ENCODE measurements at places on chromosomes 4 and X.

DNA sequence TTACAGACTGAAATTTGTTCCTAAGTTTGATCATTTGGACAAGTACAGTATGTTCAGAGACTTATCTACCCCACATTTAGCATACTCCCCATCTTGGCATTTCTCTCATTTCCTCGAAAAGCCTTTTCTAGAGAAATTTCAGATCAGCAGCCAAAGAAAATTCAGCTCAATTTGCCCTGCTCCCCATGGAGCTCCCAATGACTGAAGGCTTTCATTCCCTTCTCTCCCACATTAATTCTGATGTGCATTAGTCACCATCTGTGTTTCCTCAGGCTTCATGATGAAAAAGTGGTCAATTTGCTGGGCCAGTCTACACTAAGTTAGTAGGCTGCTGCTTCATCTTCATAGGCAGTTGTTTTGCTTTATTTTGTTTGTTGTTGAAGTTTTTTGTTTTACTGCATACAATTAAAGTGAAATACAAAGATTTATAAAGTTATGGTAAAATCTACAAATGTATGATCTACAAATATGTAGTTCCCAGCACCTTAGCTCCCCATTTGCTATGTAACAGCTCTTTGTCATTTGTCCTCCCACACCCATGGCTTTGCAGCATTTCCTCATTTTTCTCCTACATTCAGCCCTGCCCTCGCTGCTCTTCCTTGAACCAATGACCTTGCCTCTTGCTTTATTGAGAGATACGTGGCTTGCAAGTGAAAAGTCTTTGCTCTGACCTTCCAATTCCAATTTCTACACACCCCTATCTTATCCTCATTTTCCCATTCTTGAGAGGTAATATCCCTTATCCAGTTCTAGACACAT is 193.9 kb downstream of the ANAPC10 start:
- no peak for DNase-seq

DNA sequence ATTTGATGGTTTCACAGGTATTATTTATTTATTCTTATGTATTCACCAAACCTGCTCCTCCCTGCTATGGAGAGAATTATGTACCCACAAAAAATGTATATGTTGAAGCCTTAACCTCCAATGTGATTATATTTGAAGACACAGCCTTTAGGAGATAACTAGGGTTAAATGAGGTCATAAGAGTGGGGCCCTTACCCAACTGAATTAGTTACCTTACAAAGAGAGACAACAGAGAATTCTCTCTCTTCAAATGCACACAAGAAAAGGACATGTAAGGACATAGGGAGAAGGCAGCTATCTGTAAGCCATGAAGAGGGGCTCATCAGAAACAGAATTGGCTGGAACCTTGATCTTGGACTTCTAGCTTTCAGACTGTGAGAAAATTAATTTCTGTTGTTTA is 44.0 kb downstream of the ZGRF1 start:
- no peak for DNase-seq

GRCh38 chr4:3512279-3512678 is 19.9 kb downstream of the LRPAP1 start:
- DNase-seq = no peak

DNA sequence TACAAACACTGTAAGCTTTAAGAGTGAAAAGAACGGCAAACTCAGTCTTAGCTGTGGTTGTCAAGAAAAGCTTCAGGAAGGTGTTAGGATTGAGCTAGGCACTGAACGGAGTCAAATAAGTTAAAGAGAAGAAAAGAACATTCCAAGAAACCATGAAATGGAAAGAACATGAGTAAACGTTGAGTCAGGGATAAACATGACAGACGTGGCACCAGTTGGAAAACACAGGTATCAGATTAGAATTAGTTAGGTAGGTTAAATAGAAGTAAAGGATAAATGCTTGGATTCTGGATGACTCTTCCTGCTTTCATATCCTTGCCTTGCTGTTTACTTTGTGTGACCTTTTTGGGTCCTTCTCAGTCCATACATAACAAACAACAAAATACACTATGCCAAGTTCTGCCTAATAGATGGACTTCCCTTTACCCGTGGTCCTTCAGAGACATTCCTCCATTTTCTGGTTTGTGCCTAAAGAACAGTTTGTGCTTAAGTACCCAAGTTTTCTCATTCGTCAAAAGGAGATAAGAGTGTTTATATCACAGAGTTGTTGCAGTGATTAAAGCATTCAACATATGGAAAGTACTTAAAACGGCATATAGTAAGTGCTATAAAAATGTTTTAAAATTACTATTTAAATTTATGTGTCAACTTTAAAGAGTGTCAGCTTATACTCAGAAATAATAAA is 446.9 kb downstream of the TMA16 start:
- DNase-seq = no peak

- DNase-seq = no peak
Measured at GRCh38 chr4:61049018-61049417, 151.1 kb upstream of the ADGRL3 start.

- no peak for DNase-seq
Measured at GRCh38 chrX:9196961-9197640, 163.2 kb upstream of the FAM9B start.

GRCh38 chrX:115533485-115533884 is 27.5 kb upstream of the PLS3 start:
- no peak for DNase-seq

DNA sequence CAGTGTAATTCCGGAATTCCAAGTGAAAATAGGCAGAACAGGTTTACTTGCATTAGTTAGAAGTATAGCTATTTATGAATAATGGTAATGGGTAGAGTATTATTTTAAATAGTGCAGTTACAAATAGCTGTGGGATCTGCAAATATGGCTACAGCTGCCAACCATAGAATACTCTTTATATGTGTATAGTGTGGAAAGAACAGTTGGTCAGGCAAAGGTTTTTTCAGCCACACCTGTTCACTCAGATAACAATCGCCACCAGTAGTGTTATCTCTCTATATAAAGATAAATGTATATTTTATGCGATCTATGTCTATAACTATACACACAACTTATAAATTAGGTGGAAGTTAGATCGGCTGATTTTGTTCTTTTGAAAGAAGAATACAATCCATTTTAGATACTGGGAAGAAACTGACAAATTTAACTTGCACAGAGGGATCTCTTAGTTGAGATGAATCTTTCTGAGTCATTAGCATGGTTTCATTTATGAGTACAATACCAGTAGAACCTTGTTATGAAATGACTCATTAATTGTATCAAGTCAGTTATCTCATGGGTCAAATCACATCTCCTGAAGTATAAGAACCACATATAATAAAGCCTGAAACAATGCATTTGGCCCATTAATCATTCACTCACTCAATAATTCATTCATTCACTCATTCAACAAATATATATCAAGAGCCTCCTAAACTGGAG is 100.9 kb upstream of the NR3C2 start:
- DNase-seq = no peak

- no peak for DNase-seq
Measured at GRCh38 chrX:147832707-147833348, 78.9 kb upstream of the FMR1 start.

DNA sequence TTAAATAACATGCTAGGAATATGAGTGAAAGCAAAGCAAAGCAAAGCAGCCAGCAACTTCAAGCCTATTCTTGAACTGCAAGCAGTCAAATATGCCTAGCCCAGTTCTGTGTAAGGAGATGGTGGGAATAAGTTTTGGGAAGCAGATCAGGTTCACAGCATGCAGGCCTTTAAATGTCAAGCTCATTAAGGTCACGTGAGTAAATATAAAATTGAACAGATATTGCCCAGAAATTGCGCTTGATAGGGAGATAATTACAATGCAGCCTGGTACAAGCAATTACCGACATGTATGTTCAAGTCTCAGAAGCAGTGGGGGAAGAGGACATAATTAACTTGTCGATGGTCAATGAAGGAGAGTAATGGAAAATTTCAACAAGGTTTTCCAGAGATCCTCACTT is 6.0 kb downstream of the GNPDA2 start:
- no peak for DNase-seq

- DNase-seq = no peak
Measured at GRCh38 chr4:10019521-10020051, 1.7 kb downstream of the SLC2A9 start.

DNA sequence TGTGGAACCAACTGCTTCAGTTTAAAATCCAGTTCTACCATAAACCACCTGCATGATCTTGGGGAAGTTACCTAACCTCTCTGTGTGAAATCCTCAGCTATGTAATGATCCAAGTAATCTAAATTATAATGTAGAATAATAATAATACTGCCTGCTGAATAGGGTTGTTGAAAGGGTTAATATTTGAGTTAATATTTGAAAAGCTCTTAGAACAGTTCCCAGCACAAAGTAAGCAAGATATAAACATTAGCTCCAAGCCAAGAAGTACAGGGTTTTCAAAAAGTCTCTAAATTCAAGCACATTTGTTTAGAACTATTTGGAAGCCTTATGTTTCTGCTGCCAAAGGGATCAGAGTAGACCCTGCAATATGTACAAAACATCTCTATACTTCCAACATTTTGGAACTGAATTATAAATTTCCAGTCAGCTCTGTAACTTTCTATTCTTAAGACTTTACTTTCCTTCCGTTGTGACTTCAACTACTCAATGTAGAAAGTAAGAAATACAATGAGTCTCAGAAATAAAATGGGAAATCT is 76.7 kb upstream of the FAM9C start:
- no peak for DNase-seq

GRCh38 chrX:44174061-44174460 is 169.4 kb downstream of the EFHC2 start:
- DNase-seq = no peak

DNA sequence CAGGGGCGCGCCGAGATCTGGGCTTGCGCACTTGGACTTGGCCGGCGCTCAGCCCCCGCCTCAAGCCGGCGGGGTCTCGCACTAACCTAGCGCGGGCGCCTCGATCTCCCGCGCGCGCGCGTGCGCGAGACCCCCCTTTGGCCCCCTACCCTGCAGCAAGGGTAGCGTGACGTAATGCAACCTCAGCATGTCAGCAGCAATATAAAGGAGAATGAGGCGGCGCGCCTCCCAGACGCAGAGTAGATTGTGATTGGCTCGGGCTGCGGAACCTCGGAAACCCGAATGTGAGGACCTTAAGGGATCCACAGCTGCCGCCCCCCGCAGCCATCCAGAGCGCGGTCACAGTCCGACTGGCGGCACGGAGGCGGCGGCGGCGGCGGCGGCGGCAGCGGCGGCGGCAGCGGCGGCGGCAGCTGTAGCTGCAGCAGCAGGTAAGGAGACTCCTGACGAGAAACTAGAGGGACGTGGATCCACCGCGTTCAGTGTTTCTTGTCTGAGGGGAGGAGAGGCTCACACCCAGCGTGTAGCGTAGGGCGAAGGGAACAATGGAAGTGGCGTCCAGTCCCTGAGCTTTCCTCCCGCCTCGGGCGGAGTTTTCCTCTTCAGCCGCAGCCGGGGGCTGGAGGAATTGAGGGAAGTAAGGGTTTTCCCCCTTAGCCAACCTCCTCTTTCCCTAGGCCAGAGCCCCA is at the start of the genes SATL1 and ZNF711:
SATL1 (minus strand) TSS at position 19 of the 689 bp plus-strand sequence. CDS start 134,811 bp downstream, outside the sequence.
ZNF711 (plus strand) TSS at position 231 of the 689 bp plus-strand sequence. CDS start 3,582 bp downstream, outside the sequence.
- no peak for DNase-seq

DNA sequence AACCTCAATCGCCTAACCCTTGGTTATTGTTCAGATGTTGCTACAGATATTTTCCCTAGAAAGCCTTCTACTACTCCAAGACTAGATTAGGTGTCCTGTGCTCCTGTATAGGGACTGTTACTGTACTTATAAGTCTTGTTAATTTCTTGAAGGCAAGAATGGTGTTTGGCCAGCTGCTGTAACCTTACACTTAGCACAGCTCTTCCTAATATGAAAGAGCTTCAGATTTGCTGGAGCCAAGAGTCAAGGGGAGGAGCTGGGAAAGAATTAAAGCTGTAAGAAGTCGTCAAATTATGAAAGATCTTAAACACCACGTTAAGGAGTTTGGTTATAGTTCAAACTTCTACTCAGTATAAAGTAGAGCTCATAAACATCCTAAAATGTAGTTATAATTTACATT is 245.9 kb upstream of the TLL1 start:
- DNase-seq = no peak

- DNase-seq = no peak
Measured at GRCh38 chr4:72902354-72902753, 167.2 kb downstream of the COX18 start.

DNA sequence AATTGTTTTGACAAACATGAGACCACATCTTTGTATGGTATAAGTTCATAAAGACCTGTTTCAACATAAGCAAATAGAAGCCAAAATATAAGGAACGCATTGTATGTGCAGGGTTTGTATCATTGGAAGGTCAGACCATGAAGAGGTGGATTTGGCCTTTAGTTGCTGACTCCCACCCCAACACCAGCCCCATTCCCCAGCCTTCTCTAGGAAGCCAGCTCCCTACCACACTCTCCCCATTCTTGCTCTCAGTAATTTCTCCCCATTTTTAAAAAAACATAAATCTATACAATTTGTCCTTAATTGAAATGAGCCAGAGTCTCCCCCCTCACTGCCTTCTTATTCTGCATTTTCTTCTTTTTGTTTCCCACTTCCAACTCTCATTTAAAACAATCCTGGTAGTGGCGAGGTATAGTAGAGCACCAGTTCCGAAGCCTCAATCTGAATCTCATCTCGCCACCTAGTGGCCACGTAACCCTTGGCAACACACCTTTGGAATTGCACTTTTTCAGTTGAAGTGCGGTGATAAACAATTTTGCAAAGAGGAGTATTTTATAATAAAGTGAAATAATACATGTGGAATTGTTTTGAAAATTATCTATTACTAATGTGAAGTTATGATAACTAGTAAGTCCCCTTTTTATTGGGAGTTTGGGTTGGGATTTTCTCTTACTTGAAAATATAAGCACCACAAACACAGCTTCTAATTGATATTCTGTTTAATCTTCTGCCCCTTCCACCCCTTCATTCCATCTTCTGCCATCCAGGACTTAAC is 126.6 kb downstream of the ASB9 start:
- DNase-seq = no peak

GRCh38 chr4:42341518-42342026 is 55.7 kb upstream of the SHISA3 start:
- no peak for DNase-seq

DNA sequence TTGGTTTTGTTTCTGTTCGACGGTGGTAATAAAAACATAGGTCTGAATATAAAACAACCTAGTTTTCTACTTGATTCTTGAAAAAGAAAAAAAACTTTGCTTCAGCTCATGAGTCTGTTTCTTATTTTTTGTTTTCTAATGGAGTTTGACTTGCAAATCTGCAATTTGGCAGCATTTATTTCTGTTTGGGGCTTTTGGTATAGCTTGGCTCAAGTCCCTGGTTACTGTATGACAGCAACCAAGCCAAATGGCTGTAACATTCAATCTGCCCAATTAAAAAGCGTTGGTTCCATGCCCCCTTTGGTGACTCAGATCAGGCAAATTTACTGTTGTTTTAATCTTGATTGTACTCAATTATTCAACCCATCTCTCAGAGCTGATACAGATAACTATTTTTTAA is 263.4 kb downstream of the GRIA3 start:
- no peak for DNase-seq

- DNase-seq = no peak
Measured at GRCh38 chr4:90816754-90817153, 689.6 kb downstream of the CCSER1 start.

GRCh38 chrX:41664375-41664901 is 24.3 kb upstream of the GPR34 start:
- DNase-seq = no peak

- peak; percentile 38 for DNase-seq
Measured at GRCh38 chrX:16487620-16488385, 162.2 kb upstream of the S100G start.

GRCh38 chrX:128897621-128898020 is 625.7 kb downstream of the SMARCA1 start:
- no peak for DNase-seq
